ENCODE measurements at places on chromosomes 6 and 20.
A peak's percentile ranks its signal among the peaks of the same experiment; 100 is the strongest.

DNA sequence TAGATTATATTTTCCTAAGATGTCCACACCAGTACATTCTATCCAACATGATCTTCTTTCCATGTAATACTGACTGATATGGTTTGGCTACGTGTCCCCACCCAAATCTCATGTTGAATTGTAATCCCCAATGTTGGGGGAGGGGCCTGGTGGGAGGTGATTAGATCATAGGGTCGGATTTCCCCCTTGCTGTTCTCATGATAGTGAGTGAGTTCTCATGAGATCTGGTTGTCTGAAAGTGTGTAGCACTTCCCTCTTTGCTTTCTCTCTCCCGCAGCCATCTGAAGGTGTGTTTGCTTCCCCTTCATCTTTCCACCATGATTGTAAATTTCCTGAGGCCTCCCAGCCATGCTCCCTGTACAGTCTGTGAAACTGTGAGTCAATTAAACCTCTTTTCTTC, 12.2 kb upstream of the HBS1L start:
- DNase-seq = no peak

DNA sequence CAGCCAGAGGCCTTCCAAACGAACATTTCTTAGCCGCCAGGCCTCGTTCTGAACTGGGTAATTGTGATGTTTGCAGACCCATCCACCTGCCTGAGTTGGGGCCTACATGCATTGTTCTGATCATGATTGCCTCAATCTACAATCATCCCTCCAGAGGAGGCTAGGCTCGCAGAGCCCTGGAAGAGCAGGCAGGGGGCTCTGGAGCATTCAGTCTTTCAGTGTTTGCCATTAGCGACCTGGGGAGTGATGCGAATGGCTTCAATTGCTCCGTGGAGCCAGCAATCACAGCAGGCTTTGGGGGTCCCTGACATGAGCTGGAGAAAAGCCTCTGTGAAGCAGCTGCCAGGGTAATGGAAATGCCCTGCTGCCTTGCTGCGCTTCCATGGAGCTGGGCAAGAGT, 22.0 kb downstream of the SNAP25 start:
- no peak for DNase-seq

GRCh38 chr20:56347628-56348304, 11.0 kb upstream of the FAM210B start:
- DNase-seq = no peak

DNA sequence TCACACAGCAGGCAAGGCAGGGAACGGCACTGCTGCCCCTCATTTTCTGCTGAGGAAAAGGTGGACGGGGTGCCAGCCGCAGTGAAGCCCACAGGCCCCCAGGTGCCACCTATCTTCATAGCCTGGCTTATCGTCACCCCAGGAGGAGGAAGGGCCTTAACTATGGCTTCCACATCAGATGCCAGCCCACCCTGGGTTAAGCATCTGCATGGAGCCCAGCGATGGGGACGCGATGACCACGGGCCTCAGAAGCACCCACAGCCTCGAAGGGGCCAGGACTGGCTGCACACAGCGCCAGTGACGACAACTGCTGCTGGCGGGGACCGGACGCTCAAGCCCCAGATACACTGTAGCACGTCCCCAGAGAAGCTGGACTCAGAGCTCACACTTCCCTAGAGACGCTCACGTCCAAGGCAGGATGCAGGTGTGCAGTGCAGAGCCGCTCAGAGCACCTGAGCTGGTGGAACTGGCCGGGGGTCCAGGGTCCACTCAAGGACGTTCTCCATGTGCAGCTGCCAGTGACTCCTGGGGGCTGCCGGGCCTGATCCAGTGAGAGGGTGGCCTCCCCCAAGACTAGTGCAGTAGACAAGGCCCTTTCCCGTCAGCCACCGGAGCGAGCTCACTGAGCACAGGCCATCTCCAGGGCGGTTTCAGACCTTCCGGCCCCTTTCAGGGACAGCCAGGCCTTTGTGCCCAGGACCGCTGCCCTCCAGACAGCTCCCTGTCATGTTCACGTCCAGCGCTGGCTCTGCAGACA, 83.0 kb downstream of the YTHDF1 start:
- DNase-seq = no peak

DNA sequence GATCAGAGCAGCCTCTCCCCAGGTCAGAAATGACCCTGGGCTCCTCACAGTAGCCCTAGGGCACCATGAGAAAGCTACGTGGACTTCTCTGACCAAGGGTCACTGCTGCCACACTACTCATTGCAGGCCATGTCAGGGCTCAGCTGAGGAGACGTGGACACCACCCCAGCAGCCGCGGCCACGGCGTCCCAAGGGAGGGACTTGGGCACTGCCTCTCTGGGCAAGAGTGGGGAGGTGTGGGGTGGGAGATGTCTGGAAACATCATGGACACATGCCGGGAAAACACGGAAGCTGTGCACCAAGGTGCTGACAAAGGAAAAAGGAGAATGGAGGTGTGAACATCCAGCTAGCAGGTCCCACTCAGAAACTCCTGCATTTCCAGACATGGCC, 9.0 kb downstream of the GMEB2 start:
- no peak for DNase-seq

- DNase-seq = peak; percentile 62
Measured at GRCh38 chr6:105179244-105180065, at the start of gene POPDC3. Gene POPDC3, minus strand, starts transcription at chr6:105180014. Its CDS starts 18,105 bp downstream, at chr6:105161909.

GRCh38 chr6:36038120-36038876, 10.7 kb downstream of the MAPK14 start:
- DNase-seq = no peak

DNA sequence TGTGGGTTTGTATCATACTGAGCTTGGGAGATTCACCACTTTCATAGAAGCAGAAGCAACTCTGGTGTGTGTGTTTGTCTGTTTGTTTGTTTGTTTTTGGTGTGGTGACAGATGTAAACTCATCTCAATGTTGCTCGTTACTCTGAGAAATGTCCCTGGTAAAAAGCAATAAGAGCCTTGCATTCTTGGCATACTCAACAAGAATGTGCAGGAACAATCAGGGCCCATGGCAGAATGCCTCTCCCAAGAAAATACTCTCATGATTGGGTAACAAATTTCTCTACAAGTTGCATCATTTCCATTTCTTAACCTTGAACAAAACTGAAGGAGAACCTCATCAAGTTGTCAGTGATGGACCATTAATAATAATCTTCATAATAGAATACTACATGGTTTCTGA, 43.0 kb upstream of the PKHD1 start:
- DNase-seq = no peak

GRCh38 chr6:65448866-65449265, 258.2 kb downstream of the EYS start:
- no peak for DNase-seq

DNA sequence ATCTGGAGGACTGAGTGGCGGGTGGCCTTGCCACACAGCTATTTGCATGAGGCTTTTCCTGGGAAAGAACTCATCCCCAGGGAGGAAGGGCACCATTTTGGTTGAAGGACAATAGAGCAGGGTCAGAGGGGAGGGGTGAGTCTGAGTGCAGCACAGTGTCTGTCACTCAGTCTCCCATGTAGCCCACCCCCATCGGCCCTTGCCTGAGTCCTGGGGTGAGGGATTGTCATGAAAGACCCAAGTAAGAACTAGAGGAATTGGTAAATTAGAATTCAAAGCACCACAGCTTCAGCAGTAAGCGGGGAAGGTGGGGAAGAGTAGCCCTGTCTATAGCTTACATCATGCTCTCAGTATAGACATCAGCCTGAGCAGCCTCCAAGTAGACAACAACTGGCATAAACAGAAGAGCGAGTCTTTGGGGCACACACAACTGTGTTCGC, 90.4 kb upstream of the TMEM30A start:
- DNase-seq = no peak

GRCh38 chr20:53208110-53208832, 236.1 kb downstream of the TSHZ2 start:
- DNase-seq = no peak
